H9 (cell line): ENCODE measurements at places on chromosomes 11 and 22. TPM values are rescaled to one million over a fixed set of nuclear protein-coding genes. Genes with fewer than 3 reads are reported as not detected.
A peak's percentile ranks its signal among the peaks of the same experiment; 100 is the strongest.

The TMPRSS5 gene
- 0.37 and 0.81 TPM in 2 replicates for total RNA-seq

The TREH gene
- not detected in 2 replicates for total RNA-seq

The KCNQ1 gene
- 2.2 and 2.3 TPM in 2 replicates for total RNA-seq

The PRSS23 gene
- 6.3 and 6.9 TPM in 2 replicates for total RNA-seq

The ANO1 gene
- 10.9 TPM in 2 replicates for total RNA-seq

The PLAAT2 gene
- 0.31 and 0.52 TPM in 2 replicates for total RNA-seq

The MS4A15 gene
- total RNA-seq = 0.11 TPM in 1 of 2 replicates, not detected in the other

The TOB2 gene
- total RNA-seq = 75.8 and 78.0 TPM in 2 replicates

The SAA1 gene
- not detected in 2 replicates for total RNA-seq

The PLAAT5 gene
- total RNA-seq = 8.5 and 9.6 TPM in 2 replicates

The UBQLN3 gene
- not detected in 2 replicates for total RNA-seq

The TRPT1 gene
- total RNA-seq = 31.5 and 33.6 TPM in 2 replicates

The OR8G1 gene
- not detected in 2 replicates for total RNA-seq

The DMC1 gene
- total RNA-seq = 6.1 and 6.8 TPM in 2 replicates

- no peaks in the 10 kb centered on the region for H3K4me1 ChIP-seq
- no peak overlapping the region for H3K27ac ChIP-seq
- no peaks in the 10 kb centered on the region for H3K27me3 ChIP-seq
- H3K4me3 ChIP-seq = no peak overlapping the region
- DNase-seq = no peak
Observed at GRCh38 chr11:67255864-67256263, 10.4 kb upstream of the GRK2 start.

- DNase-seq = no peak
- no peak overlapping the region for H3K27ac ChIP-seq
- peaks cover 6% of the 10 kb centered on the region; the same call in 2 of the 3 replicates for H3K36me3 ChIP-seq
Observed at GRCh38 chr11:48270621-48271020, 7.0 kb downstream of the OR4X1 start.

GRCh38 chr11:115360186-115360824, 143.9 kb downstream of the CADM1 start:
- no peaks in the 10 kb centered on the region for H3K4me1 ChIP-seq
- DNase-seq = no peak
- H3K36me3 ChIP-seq = no peaks in the 10 kb centered on the region
- H3K27ac ChIP-seq = no peak overlapping the region

DNA sequence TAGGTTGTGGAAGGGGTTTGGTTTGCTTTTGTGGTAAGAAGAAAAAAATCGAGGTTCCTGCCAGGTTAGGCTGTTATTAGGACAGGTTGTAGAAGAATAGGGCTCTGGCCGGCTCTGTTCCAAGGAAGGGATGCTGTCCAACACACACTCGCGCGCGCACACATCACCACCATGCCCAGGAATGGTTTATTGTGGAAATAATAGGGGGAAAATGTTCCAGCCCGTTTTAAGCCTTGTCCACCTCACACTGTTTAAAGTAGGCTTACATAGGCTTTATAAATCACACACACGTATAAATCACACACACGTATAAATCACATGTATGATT, 1.2 kb upstream of the ARHGAP20 start:
- peaks cover 30% of the 10 kb centered on the region; the same call in 1 of the 2 replicates for H3K27me3 ChIP-seq
- no peak overlapping the region for H3K27ac ChIP-seq
- peak overlapping the region; percentile 82 for H3K4me3 ChIP-seq
- no peaks in the 10 kb centered on the region for H3K36me3 ChIP-seq
- no peak for DNase-seq
- no peaks in the 10 kb centered on the region for H3K4me1 ChIP-seq

GRCh38 chr11:63839508-63840355, 822 bp downstream of the MARK2 start:
- no peak overlapping the region for H3K27ac ChIP-seq
- no peaks in the 10 kb centered on the region for H3K27me3 ChIP-seq
- no peak for DNase-seq

- H3K27ac ChIP-seq = no peak overlapping the region
- no peaks in the 10 kb centered on the region for H3K4me1 ChIP-seq
- H3K27me3 ChIP-seq = no peaks in the 10 kb centered on the region
- DNase-seq = no peak
- no peaks in the 10 kb centered on the region for H3K36me3 ChIP-seq
Observed at GRCh38 chr22:29872989-29873388, 10.0 kb upstream of the MTMR3 start.

DNA sequence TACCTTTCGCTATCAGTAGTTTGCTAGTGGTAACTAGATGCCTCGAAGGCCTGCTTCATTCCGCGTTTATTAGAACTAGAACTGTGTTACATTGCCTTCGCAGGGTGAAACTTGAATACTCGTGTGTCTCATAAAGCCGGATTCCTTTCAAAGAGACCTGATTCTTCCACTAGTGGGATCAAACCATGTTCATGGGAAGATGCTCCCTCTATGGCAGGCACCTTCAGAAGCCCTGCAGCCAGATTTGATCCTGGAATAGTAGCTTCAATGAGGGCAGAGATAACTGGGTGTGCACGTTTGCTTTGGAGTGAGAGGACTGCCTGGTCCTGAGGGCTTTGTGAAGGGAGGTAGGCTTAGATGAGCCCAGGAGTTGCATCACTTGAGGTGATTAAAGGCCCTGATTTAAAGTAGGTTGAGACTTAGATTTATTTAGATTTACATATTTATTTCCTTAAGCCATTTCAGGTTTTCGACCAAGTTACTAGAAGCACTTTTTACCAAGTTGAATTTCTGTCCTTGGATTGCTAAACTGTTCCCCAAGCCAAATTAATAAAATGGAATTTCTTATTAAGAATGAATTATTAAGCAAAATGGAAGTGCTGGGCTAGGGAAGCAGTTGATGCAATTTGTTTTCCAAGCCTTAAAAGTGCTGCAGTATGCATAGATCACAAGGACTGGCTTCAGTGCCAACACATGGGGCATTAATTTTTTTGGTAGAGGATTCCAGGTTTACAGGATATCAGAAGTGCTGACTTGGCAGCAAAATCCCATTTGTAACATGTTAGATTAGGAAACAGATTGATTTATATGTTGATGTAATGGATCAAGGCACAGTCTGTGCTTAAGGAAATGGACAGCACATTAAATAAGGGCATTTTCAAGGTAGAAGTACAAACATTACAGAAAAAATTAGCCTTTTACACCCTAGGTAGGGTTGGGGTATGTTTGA, 32.9 kb downstream of the APLP2 start:
- no peak for DNase-seq
- H3K4me3 ChIP-seq = no peak overlapping the region
- no peaks in the 10 kb centered on the region for H3K27me3 ChIP-seq
- H3K36me3 ChIP-seq = peaks cover 16% of the 10 kb centered on the region

- H3K27me3 ChIP-seq = no peaks in the 10 kb centered on the region
- H3K4me1 ChIP-seq = no peaks in the 10 kb centered on the region; the same call in 1 of the 2 replicates
- no peak overlapping the region for H3K27ac ChIP-seq
- DNase-seq = no peak
Observed at GRCh38 chr11:68756171-68756766, 4.9 kb upstream of the TESMIN start.
